ENCODE measurements at places on chromosomes 11 and 22.

- DNase-seq, result peak; percentile 10
Observed at GRCh38 chr11:34150494-34151151, 45.2 kb downstream of the NAT10 start.

- no peak for DNase-seq
Observed at GRCh38 chr11:126191379-126192073, 19.9 kb downstream of the RPUSD4 start.

DNA sequence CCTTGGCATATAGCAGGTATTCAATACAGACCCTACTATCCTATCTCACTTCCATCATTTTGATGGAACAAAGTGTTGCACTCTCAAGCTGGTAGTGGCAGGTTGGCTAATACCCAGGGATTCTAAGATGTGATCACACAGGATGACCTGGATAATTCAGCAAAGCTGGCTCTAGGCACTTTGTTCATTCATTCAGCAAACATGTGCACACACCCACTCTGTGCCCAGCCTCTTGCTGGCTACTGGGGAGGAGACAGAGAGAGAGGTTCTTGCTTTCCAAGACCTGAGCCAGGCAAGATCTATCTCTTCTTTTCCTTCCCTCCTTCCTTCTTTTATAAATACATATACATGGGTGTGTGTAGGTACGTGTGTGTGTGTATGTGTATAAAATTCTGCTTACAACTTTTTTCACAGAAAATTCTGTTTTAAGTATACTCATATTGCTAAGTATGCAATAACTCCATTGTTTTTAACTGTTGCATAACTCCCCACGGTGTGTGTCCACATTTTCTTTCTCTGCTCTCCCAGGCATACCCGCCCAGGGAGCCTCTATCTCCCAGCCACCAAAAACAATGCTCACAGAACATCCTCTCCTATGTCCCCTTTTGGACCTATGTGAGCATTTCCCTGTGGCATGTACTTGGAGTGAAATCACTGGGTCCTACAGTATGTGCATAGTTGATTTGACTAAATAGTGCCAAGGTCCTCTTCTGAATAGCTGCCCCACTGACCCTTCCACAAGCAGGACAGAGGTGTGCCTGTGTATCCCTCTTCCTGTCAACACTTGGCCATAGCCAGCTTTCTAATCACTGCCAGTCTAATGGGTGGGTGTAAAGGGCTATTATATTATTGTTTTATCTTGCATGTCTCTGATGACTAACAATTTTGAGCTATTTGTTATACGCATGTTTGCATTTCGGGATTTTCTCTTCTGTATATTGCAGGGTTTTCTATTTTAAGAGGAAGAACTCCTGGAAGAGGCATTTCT is 27.5 kb downstream of the CLPB start:
- DNase-seq, result no peak

DNA sequence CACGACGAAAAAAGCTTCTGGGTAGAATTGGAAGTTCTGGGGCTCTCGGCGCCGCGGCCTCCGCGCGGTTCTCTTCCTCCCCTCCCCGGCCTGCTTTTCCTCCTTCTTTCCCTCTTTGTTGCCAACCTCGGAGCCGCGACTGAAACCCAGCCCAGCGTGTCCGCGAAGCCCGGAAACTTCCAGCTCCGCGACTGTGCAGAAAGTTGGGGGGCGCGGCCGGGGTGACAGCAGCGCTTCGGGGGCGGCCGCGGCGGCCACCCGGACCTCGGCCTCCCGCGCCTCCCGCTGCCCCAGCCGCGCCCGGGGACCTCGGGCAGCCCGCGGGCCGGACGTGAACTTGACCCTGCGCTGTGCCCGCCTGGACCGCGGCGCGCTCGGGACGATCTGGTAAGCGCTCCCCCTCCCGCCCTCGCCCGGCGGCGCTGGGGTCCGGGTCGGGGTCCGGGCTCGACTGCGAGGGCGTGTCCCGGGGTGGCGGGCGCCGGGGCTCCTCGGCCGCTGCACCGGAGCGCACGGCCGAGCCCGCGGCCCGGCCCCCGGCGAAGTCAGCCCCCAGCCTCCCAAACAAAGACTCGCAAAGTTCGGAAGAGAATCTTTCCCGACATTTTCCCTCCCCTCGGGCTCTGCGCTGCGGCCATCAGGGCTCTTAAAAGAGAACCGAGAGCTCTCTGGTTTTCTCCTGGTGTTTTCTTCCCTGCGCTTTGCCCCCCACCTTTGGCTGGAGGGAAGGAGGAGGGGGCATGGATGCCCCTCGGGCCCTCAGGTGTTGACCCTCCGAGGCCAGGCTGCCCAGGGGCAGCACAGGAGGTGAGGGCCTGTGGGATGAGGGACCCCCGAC is 67.9 kb upstream of the WNT7B start:
- DNase-seq, result no peak

DNA sequence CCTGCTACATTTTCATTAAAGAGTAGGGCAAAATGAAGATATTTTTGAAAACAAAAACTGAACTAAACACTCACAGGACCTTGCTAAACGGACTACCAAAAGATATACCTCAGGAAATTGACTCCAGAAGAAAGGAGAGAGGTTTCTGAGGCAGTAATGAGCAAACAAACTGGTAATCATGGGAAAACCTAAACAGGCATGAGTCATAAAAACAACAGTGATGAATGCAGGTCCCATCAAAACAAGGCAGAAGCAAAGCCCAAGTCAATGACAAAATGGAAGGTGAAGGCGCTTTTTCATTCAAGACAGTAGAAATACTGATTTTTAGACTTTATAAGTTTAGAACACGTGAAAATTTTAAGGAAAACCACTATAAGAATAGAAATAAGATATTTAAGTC is 104.5 kb downstream of the EFCAB6 start:
- no peak for DNase-seq
